ENCODE measurements at places on chromosomes 4 and X.

DNA sequence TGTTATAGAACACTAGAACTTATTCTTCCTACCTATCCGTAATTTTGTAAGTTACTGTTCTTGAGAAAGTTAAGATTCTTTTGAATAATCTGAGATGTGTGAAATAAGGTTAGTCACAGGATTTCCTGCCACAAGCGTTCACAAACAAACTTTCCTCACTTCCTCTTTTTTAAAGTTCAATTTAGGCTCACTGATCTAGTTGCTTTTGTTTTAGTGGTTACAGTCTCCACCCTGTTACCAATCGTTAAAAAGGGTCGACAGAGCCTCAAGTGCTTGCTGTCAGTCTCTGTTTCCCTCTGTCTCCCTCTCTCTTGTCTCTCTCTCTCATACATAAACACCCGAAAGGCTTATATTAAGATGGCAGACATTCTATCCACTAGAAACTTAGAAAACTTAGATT lies 35.9 kb upstream of the STK26 start:
- peak; percentile 66 for DNase-seq

DNA sequence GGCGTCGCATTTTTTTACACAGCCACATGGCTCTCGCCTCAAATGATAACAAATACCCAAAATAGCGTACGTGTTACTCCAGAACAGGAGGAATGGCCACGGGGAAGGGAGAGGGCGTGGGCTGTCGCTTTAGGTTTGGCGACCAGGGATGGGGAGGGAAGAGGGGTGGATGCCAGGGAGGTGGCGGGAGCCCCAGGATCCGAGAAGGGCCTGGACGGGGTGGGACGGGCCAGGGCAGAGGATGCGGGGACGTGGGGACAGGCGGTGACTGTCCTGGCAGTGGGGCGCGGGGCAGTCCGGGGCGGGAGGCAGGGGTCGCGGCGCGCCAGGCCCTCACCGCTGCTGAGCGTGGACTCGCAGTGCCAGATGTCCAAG lies 631 bp downstream of the TMEM47 start:
- no peak for DNase-seq

GRCh38 chrX:114201622-114202021 lies 382.3 kb upstream of the HTR2C start:
- no peak for DNase-seq

GRCh38 chr4:132593717-132594400 lies 555.2 kb upstream of the PCDH10 start:
- no peak for DNase-seq

DNA sequence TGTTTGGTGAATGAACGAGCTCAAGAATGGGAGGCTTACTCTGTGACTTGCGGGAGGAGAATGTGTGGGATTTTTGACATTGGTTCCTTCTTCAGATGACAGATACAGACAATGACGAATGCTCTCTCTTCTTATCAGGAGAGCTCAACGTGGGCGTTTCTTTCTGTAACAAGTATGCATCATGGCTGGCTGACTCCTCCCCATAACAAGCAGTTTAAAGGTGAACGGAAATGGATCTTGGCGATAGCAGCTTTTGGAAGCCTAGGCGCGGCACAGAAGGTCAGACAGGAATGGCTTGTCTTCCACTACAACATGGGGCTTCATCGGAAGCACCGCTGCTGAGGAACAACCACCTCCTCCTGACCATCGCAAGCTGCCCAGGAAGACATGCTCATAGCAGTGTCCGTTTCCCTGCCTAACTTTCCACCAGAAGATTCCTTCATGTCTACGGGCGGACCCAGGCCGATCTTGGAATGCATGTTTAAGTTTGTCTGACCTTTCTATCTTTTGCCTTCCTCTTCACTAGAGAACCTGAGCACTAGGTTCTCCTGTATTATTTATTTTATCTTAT lies 18.3 kb upstream of the ACSL1 start:
- no peak for DNase-seq

GRCh38 chr4:112633477-112634235 lies 3.1 kb downstream of the ZGRF1 start:
- peak; percentile 48 for DNase-seq

DNA sequence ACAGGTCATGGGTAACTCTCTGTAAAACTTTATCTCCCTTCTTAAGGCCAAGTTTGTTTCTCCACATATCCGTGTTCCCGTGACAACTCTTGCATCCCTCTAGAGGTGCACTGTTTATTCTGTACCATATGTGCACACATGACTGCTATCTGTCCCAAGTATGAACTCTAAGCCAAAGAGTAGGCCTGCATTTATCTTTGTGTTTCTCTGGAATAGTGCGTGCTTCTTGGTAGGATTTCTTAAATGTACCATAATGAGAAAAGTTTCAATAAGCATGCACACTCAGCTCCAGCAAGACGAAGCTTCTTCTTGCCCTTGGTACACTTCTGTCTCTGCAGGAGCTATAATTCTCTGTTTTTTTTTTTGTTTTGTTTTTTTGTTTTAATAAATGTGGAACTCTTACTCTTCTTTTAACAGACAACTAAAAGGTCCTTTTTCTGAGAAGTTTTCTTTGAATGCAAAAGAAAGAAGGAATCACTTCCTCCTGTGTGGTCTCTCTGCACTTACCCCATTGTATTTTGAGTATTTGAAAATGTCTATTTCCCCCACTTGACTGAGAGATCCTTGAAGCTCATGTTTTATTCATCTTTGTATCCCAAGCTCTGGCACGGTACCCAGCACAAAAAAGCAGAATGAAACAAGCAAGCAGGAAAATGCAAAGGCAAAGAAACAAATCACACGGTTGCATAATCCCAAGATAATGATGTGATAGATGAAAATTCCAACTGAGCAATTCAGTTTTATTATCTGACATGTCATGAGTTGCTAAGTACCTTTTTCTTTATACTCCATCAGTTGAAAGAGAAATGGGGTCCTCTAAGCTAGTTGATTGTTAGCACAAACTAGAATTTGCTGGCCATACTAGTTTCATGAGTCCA lies 521.9 kb upstream of the BOD1L1 start:
- no peak for DNase-seq

DNA sequence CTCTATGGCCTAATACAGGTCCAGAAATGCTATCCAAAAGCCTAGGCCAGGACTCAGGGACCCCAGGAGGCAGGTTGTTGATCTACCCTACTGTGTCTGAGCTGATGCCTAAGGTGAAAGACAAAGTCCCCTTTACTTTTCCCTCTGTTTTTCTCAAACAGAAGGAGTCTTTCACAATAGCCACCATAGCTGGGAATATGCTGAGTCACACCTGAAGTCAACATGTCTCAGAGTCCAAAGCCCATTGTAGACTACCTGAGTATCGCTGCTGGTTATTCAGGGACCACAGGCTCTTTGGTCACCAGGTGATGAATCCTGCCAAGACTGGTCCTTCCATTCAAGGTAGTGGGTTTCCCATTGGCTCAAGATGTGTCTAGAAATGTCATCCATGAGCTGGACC lies 562.2 kb downstream of the ACTRT1 start:
- DNase-seq, result no peak

- DNase-seq, result no peak
These were observed 92.6 kb downstream of the FRYL start for GRCh38 chr4:48687313-48688051.

DNA sequence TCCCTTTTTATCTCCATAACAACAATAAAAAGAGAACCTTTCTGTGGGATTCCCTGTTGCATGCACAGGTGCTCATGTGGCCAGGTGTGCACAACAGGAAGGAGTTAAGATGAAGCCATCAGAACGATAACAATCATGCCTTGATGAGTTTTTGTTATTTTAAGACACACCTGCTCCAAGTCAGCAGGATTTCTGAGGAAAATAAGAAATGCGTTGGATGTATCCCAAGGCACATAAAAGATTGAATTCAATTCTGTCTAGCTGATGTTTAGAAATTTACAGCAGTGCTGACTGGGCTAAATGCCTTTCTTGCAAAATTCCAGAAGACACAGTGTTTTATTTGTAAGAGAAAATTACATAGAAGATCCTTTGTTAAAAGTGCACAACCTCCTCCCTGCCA lies 1678.2 kb downstream of the ARAP2 start:
- DNase-seq, result no peak

- DNase-seq, result no peak
These were observed 1048.5 kb upstream of the PABPC4L start for GRCh38 chr4:135250040-135250439.

DNA sequence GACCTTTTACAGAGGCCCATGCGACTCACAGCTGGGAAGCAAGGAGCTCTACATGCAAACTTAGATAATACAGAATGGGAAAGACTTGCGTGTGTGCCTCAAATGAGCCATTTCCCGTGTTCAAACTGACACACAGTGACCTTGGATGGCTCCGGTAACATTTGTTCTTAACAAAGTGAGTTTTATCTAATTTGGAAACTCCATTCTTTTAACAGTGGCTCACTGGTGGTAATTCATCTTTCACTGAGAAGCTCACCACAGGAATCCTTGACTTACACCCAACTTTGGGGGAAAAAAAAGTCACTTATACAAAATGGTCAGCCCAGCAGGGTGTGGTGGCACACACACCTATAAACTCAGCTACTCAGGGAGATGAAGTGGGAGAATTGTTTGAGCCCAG lies 190.6 kb downstream of the LDB2 start:
- DNase-seq, result no peak
